ENCODE measurements at places on chromosomes 4 and X. TPM values are rescaled to one million over a fixed set of nuclear protein-coding genes. Genes with fewer than 3 reads are reported as not detected.

Gene CPLX1
- 3.6 TPM for polyA plus RNA-seq

DNA sequence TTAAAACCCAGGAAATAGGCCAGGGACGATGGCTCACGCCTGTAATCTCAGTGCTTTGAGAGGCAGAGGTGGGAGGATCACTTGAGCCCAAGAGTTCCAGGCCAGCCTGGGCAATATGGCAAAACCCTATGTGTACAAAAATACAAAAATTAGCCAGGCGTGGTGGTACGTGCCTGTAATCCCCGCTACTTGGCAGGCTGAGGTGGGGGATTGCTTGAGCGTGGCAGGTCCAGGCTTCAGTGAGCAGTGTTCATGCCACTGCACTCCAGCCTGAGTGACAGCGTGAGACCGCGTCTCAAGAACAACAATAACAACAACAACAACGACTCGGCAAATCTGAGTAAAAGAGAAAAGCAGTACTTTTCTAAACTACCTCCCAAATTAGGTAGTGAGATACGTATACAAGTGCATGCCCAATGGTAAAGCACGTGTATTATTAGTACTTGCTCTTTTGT is 13.0 kb upstream of the NDUFC1 start:
- no peak for DNase-seq

Gene MAGEA8
- polyA plus RNA-seq: not detected

DNA sequence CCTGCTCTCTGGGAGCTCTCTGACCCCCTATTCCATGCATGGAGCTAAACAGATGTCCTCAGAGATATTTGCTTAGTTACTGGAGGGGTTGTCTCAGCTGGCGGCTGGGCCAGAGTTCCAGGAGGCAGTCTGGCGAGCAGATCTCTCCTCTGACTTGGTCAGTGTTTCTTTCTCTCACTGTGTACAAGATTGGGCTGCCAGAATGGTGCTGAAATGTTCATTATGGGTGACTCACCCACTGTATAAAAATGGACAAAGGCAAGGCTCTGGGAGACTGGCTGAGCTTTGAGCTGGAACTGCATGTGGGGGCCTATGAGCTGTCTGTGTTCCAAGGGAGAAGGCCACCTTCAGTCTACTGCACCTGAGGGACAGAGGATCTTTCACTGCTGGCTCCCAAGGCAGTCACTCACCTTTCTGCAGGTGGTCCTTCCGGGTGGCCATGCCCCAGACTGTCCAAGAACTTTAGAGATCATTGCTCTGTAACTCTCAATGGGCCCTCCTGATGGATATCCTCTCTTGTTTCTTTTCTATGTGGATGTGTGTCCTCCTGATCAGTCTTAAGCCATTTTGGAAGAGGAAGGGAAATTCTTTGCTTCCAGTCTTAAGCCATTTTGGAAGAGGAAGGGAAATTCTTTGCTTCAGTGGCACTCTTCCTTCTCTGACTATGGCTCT is 88.2 kb downstream of the CFAP299 start:
- no peak for DNase-seq

Gene NEUROG2
- polyA plus RNA-seq: not detected

- DNase-seq: no peak
Measured at GRCh38 chrX:125175991-125176584, 143.6 kb upstream of the TEX13C start.

Gene INTU
- 3.1 TPM for polyA plus RNA-seq

DNA sequence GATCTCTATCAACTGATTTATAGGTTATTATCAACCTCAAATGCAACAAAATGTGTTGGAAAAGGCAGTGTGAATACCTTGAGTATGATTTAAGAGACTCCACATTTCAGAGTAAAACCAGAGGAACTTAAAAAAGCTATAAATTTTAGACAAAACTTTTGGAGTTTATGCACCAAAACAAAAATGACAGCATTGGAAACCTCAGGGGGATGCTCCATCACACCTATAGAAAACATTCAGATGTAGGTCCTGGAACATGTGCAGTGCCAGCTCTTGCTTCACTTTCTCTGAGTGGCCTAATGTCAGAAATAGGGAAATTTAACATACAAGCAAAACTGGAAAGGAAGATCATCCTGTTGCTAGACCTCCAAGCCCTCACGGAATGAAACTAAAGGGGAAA is 5.8 kb upstream of the VEGFC start:
- no peak for DNase-seq

- DNase-seq: no peak
Measured at GRCh38 chrX:11597479-11597878, 68.2 kb downstream of the ARHGAP6 start.

DNA sequence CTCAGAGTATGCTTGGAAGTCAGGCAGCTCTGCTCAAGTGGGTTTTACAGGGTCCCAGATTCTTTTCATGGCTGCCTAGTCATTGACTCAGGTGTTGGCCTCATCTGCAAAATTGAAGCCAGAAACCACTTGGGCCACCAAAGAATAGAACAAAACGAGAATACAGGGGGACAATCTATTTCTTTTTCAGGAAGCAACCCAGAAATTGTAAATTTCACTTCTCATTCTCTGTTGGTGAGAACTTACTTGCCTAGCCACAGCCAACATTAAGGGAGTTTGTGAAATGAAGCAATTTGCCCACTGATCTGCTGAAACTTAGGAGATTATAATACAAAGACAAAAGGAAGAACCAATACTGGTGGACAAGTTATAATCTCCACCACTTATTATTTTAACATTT is 8.6 kb upstream of the TKTL2 start:
- no peak for DNase-seq

Gene TASL
- polyA plus RNA-seq: 0.48 TPM

DNA sequence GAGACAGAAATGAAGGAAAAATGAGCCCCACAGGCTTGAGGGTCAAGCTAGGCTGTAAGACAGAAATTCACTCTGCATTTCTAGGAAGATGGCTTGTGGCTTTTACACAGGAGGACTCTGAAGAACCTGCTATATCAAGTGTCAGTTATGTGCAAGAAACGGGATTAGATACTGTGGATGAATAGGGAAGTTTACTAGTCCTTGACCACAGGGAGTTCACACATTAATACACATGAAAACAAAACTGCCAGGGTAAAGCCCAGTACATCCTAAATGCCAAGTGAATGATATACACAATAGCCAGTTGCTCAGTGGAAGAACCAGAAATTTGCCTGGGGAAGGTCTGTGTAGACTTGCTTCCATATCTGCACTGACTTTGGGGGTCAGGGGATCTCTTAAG is 53.5 kb downstream of the TMEM131L start:
- no peak for DNase-seq

Gene IQCM
- not detected for polyA plus RNA-seq

- no peak for DNase-seq
Measured at GRCh38 chr4:149715822-149716585, 99.6 kb downstream of the IQCM start.

Gene CLGN
- 1.8 TPM for polyA plus RNA-seq

Gene BEX1
- polyA plus RNA-seq: 5.7 TPM

DNA sequence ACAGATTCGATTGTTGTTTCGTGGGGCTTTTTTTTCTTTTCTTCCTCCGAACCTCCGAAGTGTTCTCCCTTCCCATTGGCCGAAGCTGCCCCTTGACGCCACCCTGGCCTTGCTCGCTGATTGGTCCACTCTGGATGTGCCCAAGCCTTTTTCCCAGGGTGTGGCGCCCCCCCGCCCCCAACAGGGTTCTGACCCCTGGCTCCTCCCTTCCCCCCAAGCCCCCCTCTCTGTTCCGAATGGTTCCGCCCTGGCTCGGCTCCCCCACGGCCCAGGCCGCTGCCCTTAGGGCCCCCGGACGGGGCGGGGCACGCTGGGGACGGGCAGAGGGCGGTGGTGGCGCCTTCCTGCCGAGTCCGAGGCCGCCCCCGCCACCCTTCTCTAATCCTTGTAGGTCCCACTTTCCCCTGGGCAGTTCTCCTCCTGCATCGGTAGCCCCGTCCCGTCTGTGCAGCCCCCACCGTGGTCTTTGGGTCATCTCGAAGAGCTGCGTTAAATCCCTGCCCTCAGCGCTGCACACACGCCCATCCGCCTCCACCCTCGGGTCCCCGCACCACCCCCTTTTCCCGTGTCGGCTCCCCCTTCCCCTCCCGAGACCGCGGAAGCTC is 25.5 kb downstream of the UTP14A start:
- peak; percentile 84 for DNase-seq

DNA sequence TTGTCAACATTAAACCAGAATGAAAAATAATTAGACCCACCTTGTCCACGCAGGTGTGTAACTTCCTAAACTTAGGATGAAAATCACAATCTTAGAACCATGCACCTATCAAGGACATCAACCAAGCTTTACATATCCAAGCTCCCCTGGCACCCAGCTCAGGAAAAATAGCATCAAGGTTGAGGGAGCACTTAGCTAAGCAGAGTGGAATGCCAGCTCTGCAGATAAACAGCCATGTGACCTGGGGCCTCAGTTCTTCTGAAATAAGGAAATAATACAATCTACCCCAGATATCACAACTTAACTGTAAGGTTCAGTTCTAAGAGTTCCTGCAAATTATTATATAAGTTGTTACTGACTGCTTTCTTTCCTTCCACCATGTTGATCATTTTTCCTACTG is 64.7 kb downstream of the DHX15 start:
- no peak for DNase-seq

GRCh38 chr4:7087036-7087435 is 19.2 kb upstream of the GRPEL1 start:
- DNase-seq: no peak

Gene GUCY1B1
- 8.0 TPM for polyA plus RNA-seq

Gene GRIA3
- polyA plus RNA-seq: 0.94 TPM

- DNase-seq: peak; percentile 66
Measured at GRCh38 chr4:74874753-74875367, 58.1 kb upstream of the PARM1 start.

DNA sequence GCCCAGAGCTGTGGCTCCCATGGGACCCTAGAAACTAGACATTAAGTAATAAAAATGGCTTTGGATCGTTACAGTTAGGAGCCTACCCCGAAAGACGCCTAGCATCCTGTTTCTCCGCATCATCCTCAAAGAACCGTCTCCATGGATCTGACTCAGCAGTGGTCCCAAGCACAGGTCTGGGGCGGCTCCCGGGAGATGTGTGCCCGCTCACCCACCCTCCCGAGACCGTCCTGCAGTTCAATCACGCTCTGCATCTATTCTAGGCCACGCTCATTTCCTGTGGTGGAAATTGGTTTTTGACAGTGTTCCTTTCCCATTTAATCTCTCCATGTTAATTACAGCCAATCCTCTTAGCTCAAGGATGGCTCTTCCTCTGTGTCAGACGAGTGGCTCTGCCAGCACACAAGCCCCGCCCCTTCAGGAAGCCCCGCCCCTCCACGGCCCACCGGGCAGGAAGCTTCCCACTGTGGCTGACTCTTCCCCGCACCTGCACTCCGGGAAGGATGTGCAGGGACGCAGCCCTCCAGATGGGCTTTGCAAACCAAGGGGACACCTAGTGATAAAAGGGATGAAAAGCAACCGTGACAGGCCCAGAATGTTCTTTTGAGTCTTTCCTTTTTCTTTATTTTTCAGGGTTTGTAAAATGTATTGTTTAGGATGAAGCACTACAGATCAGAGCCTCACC is 34.5 kb upstream of the HELT start:
- DNase-seq: no peak

Gene WNK3
- polyA plus RNA-seq: 0.49 TPM

Gene FGFBP1
- polyA plus RNA-seq: 0.16 TPM

Gene TMA16
- 15.0 TPM for polyA plus RNA-seq

Gene DMP1
- not detected for polyA plus RNA-seq

DNA sequence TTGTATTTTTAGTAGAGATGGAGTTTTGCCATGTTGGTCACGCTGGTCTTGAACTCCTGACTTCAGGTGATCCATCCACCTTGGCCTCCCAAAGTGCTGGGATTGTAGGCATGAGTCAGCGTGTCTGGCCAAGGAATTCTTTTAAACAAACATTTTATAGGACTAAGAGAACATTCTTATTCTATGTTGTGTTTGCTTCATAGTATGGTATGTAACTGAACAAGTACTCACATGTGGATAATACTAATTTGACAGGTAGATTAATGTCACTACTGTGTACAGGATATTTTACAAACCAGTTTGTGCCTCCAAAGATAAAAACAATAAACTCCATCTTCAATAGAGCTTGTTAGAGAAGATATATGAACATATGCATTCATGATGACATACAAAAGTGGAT is 1353.4 kb downstream of the PCDH7 start:
- DNase-seq: peak; percentile 47

Gene TCEAL5
- polyA plus RNA-seq: 1.3 TPM

DNA sequence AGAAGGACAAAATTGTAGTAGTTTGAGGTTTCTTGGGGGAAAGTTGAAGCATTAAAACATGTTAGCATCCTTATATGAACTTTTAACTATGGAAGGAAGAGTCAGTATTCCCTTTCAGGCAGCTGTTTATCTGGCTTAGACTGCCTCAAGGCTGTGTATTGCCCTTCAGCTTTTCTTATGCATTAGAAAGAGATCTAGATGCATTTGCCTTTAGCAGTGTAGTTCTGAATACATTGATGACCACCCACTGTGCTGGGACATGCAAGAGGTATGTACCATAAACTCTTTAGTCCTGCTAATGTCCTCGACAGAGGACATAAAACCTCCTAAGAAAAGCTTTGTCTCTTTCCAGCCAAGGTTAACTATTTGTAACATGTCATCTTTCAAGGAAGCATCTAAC is 2.9 kb downstream of the FAM200B start:
- no peak for DNase-seq

DNA sequence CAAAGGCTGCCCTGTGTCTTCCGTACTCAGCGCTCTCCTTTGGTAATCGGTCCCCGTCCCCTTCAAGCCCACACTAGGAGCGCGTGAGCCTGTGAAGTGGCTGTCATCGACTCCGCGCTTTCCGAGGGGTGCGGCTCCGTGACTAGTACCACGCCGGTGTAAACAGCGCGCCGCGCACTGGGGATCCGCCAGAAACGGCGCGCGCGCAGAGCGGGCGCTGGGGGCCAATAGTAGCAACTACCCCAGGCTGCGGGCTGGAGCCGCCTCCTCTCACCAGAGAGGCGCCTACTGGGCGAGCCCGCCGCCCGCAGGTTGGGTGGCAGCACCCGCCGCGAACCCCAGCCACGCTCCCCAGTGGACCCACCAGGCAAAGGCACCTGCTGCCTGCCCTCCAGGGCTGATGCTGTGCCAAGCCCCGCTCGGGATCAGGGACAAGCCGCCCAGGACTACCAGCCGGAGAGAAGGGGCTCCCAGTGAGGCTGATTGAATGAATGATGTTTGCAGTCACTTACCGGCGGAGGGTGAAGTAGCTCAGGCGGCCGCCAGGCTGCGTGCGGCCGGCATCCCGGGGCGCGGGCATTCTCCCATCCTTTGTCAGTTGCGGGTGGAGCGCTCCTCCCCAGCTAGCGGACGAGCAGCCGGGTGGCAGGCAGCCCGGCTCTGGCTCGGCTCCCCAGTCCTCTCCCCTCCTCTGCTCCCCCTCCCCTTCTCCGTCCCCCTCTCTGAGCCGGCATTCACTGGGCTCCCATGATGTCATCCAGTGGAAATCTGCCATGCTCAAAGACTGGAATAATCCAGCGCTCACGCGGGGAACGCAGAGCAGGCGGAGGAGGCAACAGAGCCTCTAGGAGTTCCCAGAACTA is 370.3 kb upstream of the SMIM31 start:
- DNase-seq: peak; percentile 86

DNA sequence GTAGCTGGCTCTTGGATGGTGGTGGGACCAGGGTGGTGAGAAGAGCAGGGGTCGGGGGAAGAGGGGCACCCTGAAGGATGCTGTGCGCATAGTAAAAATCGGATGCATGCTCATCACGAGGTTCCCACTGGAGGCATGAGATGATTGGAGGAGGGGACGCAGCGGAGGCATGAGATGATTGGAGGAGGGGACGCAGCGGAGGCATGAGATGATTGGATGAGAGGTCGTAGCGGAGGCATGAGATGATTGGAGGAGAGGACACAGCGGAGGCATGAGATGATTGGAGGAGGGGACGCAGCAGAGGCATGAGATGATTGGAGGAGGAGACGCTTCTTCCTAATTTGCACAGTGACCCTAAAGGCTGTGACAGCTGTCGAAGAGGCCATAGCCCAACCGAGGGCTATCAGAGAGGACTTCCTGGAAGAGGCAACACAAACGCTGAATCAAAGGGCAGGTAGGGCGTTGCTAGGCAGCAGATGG is 106.7 kb downstream of the ADRA2C start:
- no peak for DNase-seq

Data from urinary bladder (tissue), 4 donors.